ENCODE measurements at places on chromosomes 5 and 9. TPM values are rescaled to one million over a fixed set of nuclear protein-coding genes. Genes with fewer than 3 reads are reported as not detected.

Gene SLC22A4
- total RNA-seq, result 13.8 TPM

GRCh38 chr5:4017076-4017803 is 421.6 kb downstream of the IRX1 start:
- no peaks in the 10 kb centered on the region for H3K36me3 ChIP-seq
- no peaks in the 10 kb centered on the region for H3K4me1 ChIP-seq
- no peak for DNase-seq
- no peak overlapping the region for H3K27ac ChIP-seq

DNA sequence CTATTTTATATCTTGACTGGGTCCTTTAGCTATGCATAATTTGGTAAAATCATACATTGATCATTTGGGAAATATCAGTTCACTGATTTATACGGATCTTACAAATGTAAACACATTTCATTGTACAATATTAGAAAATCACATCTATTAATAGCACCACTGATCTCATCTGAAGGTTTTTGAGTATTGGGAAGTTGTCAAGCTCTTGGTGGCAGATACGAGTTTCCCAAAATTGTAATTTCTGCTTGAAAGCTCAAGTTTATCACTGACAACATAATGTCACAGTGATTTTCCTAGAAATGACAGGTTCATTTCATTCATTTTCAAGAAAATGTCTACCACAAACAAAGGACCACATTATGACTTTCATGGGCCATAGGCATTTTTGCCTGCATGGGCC is 3.0 kb upstream of the MACROH2A1 start:
- H3K4me3 ChIP-seq, result no peak overlapping the region
- no peaks in the 10 kb centered on the region for H3K36me3 ChIP-seq
- H3K4me1 ChIP-seq, result peaks cover 10% of the 10 kb centered on the region
- no peaks in the 10 kb centered on the region for H3K27me3 ChIP-seq
- no peak for DNase-seq
- H3K27ac ChIP-seq, result no peak overlapping the region

Gene GIN1
- 10.7 TPM for total RNA-seq

Gene TAF11L2
- total RNA-seq, result not detected

- DNase-seq, result no peak
- H3K27ac ChIP-seq, result no peak overlapping the region
- H3K4me3 ChIP-seq, result no peak overlapping the region
- H3K4me1 ChIP-seq, result peaks cover 3% of the 10 kb centered on the region
- no peaks in the 10 kb centered on the region for H3K27me3 ChIP-seq
Observed at GRCh38 chr5:76521240-76521758, 101.9 kb downstream of the F2RL2 start.

Gene HMCN2
- total RNA-seq, result 7.3 TPM

Gene C9
- 0.51 TPM for total RNA-seq

Gene SNX18
- total RNA-seq, result 28.3 TPM

- no peaks in the 10 kb centered on the region for H3K36me3 ChIP-seq
- no peaks in the 10 kb centered on the region for H3K27me3 ChIP-seq
- no peak for DNase-seq
Observed at GRCh38 chr5:27472871-27473270, 434.5 kb upstream of the CDH9 start.

DNA sequence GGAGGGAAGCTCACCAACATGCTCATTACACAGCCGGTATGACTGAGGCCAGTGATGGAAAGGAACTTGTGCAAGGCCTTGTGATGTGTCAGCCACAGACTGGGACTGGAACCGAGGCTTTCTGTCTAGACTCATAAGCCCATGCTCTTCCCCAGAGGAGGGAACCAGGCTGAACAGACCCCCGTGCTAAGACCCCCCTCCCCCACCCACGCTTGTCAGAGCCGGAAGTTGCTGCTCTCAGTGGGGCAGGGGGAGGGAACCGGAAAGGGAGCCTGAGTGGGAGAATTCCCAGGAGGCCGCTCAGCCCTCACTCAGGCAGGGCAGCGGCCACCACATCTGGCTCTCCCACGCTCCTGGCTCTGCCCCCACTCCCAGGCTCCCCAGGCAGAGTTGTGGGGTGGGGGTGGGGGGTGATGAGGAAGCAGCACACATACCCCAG is 4.1 kb upstream of the PDGFRB start:
- peaks cover 8% of the 10 kb centered on the region for H3K4me1 ChIP-seq
- H3K36me3 ChIP-seq, result no peaks in the 10 kb centered on the region
- no peak overlapping the region for H3K4me3 ChIP-seq

Gene GDNF
- total RNA-seq, result 0.15 TPM

- H3K27me3 ChIP-seq, result no peaks in the 10 kb centered on the region
- no peaks in the 10 kb centered on the region for H3K4me1 ChIP-seq
- H3K4me3 ChIP-seq, result peak within 1 kb of the TSS; percentile 36
- H3K27ac ChIP-seq, result peak within 1 kb of the TSS; percentile 83
Observed at GRCh38 chr9:114930056-114930812, at the start of gene TNFSF8. Gene TNFSF8, minus strand, starts transcription at chr9:114930591. Its CDS starts 288 bp downstream, at chr9:114930303.

DNA sequence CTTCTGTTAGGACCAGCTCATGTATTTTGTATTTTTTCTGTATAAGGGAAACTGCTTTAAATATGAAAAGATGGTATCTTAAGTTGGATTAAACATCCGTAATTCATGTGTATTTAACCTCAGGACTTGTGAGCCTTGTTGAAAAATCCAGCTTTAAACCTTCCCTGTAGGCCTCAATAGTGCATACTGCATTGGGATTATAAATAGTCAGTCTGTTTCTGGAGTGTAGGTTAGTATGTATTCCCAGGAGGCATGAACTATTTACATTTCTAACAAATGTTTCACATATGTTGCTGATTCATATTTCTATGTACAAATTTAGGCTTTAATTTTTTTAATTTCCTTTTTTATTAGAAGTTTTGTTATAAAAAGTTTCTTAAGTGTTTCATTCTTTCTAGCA is 137.9 kb upstream of the GRHPR start:
- H3K36me3 ChIP-seq, result no peaks in the 10 kb centered on the region
- H3K27me3 ChIP-seq, result no peaks in the 10 kb centered on the region
- no peak for DNase-seq
- no peaks in the 10 kb centered on the region for H3K4me1 ChIP-seq
- H3K4me3 ChIP-seq, result no peak overlapping the region

GRCh38 chr9:96430377-96430776 is 12.2 kb upstream of the ZNF367 start:
- no peak overlapping the region for H3K4me3 ChIP-seq
- no peak overlapping the region for H3K27ac ChIP-seq
- H3K4me1 ChIP-seq, result peaks cover 5% of the 10 kb centered on the region
- no peaks in the 10 kb centered on the region for H3K36me3 ChIP-seq

DNA sequence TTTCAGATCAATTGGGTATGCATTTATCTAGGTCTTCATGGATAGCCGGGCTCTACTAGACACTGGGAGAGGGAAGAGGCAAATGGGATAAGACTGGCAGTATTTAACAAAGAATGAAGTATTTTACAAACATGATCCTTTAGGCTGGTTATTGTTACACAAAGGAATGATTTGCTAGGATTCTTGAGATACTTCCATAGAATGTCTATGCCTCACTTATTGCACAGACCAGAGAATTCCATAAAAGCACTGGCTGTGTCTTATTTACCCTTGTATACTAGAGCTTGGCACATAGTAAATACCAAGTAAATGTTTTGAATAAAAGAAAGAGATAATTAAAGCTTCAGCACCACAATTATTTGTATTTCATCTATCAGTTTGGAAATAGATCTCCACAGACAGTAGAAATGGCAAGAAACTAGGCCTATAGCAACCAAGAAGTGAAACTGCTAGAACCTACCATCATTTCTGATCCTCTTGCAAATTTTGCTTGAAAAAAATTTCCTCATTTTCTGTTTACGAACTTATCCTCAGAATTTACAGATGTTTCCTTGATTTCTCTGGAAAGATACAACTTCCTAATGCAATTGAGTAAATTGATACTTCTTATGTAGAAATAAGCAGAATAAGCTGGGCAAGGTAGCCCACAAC is 3.8 kb downstream of the PDCD1LG2 start:
- H3K36me3 ChIP-seq, result no peaks in the 10 kb centered on the region
- no peaks in the 10 kb centered on the region for H3K27me3 ChIP-seq
- no peak for DNase-seq
- peaks cover 15% of the 10 kb centered on the region for H3K4me1 ChIP-seq

Gene SPINK7
- not detected for total RNA-seq

- no peak overlapping the region for H3K4me3 ChIP-seq
- no peak for DNase-seq
- H3K27ac ChIP-seq, result no peak overlapping the region
- no peaks in the 10 kb centered on the region for H3K4me1 ChIP-seq
Observed at GRCh38 chr9:112000743-112001142, 104.1 kb downstream of the UGCG start.

DNA sequence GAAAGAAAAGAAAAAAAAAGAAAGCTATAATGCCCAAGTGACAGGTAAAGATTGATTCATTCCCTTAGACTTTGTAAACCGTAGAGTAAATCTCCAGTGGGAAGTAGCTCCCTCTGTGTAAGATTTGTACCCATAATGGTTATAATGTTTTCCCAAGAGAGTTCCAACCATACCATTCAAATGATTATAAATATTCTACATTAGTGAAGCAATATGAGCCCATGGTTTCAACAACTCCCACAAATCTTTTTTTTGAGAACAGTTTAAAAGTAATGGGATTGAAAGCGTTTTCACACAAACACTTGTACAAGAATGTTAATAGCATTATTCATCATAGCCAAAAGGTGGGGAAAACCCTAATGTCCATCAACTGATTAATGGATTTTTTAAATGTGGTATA is 58.0 kb downstream of the GRAMD2B start:
- no peak overlapping the region for H3K27ac ChIP-seq
- no peak for DNase-seq
- H3K4me3 ChIP-seq, result no peak overlapping the region
- no peaks in the 10 kb centered on the region for H3K27me3 ChIP-seq
- H3K36me3 ChIP-seq, result peaks cover 12% of the 10 kb centered on the region
- H3K4me1 ChIP-seq, result no peaks in the 10 kb centered on the region

DNA sequence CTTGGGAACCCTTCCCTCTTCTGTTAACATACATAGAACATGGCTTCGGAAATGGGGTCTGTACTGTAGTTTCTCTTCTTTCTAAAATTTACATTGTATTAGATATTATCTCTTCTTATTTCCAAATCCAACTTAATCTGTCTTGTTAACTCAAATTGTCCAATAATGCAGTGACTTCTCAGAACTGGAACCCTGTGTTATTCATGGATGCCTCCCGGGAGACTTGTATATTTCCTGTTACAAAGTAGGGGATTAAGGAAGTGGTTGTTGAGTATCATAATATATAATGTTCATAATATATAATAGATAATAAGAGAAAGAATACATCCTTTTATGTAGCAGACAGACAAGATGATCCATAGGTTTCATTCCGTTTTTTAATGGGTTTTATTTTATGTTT is 128.4 kb downstream of the ZSWIM6 start:
- H3K4me1 ChIP-seq, result peaks cover 8% of the 10 kb centered on the region
- DNase-seq, result no peak
- H3K36me3 ChIP-seq, result no peaks in the 10 kb centered on the region
- H3K4me3 ChIP-seq, result no peak overlapping the region
- no peaks in the 10 kb centered on the region for H3K27me3 ChIP-seq

DNA sequence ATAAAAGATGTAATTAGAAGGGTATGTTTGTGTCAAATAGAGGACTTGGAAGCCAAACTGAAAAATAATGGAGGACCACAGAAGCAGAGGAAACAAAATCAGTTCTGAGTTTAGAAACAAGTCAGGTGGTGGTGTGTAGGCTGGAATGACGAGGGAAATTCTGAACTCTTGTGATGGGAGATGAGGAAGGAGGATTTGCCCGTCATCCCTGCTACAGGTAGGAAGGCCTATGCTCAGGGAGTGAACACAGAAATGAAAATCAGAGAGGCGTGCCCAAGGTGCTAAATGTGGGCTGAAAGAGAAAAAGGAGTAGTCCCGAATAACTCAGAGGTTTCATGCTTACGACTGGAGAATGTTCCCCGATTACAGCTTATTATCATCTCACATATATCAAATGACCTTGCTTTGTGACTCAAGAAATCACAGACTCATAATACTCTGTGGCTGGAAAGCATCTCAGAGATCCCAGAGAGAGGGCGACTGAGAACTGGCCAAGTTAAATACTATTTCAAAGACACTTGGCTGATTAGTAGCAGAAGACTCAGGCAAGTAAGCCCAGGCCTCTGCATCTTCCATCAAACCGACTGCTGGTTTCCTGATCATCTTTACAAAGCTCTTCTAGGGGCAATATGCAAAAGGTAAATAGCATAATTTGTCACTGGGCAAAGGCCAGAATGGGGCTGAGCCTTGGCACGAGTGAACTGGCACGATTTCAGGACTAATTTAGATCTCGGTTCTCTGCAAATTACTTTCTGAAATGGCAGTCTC is 126.0 kb downstream of the SUSD1 start:
- no peaks in the 10 kb centered on the region for H3K36me3 ChIP-seq
- no peaks in the 10 kb centered on the region for H3K27me3 ChIP-seq
- H3K27ac ChIP-seq, result no peak overlapping the region

- H3K4me1 ChIP-seq, result peaks cover 18% of the 10 kb centered on the region
- DNase-seq, result peak; percentile 41
- no peaks in the 10 kb centered on the region for H3K27me3 ChIP-seq
- H3K36me3 ChIP-seq, result no peaks in the 10 kb centered on the region
Observed at GRCh38 chr5:134122530-134122929, 8.0 kb downstream of the TCF7 start.

Gene SPATA31C1
- not detected for total RNA-seq

GRCh38 chr9:135530146-135530545 is 8.9 kb downstream of the LCN1 start:
- H3K27ac ChIP-seq, result no peak overlapping the region
- no peaks in the 10 kb centered on the region for H3K27me3 ChIP-seq

GRCh38 chr5:1795931-1796330 is 3.7 kb downstream of the MRPL36 start:
- H3K4me3 ChIP-seq, result no peak overlapping the region
- no peak overlapping the region for H3K27ac ChIP-seq
- peaks cover 9% of the 10 kb centered on the region for H3K36me3 ChIP-seq
- DNase-seq, result no peak

Gene TAF11L3
- total RNA-seq, result not detected

DNA sequence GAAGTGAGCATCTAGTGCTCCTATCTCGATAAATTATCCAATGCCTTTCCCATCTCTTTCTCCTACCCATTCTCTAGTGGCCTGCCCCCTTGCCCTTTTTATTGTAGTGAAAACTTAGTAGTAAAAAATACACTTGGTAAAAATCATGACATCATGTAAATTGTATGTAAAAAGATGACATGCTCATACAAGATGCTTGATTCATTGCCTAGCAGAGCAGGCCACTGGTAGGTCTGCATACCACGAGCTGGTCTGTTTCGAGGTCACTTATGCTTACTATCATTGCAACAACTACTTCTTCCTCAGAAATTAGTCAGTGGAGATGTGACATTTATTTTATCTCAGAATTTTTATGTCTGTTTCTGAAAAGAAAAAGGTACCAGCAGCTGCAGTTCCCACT is 177.3 kb downstream of the C9orf152 start:
- no peak overlapping the region for H3K27ac ChIP-seq
- H3K4me3 ChIP-seq, result no peak overlapping the region
- H3K4me1 ChIP-seq, result peaks cover 14% of the 10 kb centered on the region
- no peak for DNase-seq

Gene IARS1
- 62.2 TPM for total RNA-seq

DNA sequence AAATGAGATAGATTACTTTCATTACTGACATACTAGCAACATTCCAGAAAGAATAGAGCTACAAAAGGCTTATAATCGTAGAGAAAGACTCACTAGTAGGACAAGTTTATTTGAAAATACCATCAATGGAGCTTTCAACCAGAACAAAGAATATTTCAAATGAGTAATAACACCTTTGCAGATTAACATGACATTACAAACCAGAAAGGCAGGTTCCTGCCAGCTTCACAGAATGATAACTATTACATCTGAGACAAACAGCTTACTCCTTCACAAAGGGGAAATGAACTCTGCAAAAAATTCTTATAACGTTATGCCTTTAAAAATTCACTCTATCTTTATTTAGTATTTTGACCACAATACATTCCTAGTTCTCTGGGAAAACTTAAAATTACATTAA is 103.1 kb downstream of the EPB41L4A start:
- H3K27ac ChIP-seq, result no peak overlapping the region
- H3K36me3 ChIP-seq, result no peaks in the 10 kb centered on the region
- H3K4me1 ChIP-seq, result peaks cover 3% of the 10 kb centered on the region
- H3K4me3 ChIP-seq, result no peak overlapping the region
- H3K27me3 ChIP-seq, result no peaks in the 10 kb centered on the region

Gene SPINK1
- total RNA-seq, result not detected
